ENCODE measurements at places on chromosomes 2 and 18.

- no peak for DNase-seq
These were observed 47.0 kb downstream of the RAB12 start for GRCh38 chr18:8656232-8656631.

DNA sequence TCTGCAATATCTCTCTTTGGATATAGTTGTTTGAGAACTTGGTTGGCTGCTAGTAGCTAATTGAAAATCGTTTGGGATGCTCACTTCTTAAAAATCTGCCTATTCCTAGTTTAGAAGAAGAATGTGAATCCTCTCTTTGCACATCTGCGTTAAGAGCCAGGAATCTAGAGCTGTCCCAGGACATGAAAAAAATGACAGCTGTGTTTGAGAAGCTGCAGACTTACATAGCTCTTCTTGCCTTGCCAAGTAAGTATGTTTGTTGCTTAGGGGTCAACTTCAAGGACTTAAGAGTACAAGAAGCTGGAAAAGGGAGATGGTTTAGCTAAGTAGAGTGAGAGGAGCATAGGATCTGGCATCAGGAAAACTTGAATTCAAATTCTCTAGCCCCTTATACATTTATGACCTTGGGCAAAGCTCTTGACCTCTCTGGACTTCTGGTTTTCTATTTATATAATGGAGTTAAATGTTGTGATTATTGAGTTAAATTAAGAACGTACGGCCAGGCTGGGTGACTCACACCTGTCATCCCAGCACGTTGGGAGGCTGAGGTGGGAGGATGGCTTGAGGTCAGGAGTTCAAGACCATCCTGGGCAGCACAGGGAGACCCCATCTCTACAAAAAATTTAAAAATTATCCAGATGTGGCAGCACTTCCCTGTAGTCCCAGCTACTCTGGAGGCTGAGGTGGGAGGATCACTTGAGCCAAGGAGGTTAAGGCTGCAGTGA is 55.2 kb upstream of the STON1 start:
- no peak for DNase-seq

DNA sequence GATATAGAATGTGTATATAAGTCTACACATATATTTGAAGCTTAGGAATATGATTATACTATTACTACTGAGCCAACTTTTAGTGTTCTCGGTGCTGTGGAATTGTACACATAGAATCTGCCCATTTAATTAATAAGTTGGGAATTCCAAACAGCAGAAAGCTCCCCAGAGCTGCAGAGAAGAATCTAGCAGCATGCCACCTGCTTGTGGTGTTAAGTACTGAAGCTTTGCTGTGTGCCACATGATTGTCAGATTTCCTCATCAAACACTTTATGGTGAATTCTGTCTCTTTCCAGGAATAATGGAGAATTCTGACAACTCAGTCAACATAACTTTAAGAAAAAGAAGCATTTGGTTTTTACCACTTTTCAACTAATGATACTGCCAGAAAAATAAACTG is 117.8 kb downstream of the WDSUB1 start:
- DNase-seq: no peak

DNA sequence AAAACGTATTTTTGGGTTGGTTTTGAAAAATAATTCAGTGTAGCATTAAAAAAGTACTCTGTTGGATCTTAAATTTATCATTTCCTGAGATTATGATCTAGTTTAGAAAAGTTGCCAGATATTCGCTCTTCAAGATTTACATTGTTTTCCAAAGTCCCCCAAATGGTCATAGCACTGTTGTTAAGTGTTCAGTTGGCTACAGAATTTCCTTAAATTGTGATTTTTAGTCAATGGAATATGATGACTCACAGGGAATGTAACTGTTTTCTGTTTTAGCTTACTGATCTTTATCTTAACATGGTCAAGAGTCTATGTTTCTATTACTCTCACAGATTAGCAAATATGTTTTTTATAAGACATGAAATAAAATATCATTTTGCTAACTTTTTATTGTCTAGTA is 23.2 kb downstream of the PLCL1 start:
- no peak for DNase-seq

GRCh38 chr18:35348001-35348400 is 3.8 kb upstream of the ZNF24 start:
- DNase-seq: no peak

GRCh38 chr18:76265497-76266235 is 229.4 kb downstream of the ZNF516 start:
- DNase-seq: no peak

- no peak for DNase-seq
These were observed at the start of gene UGT1A6 for GRCh38 chr2:233692648-233693047. TSS of gene UGT1A6 (plus strand) at chr2:233692890. CDS start at chr2:233693005, 115 bp downstream.

- DNase-seq: no peak
These were observed 103.3 kb downstream of the NBAS start for GRCh38 chr2:15457868-15458267.

- DNase-seq: no peak
These were observed 77.6 kb downstream of the AP1S3 start for GRCh38 chr2:223759569-223760430.

DNA sequence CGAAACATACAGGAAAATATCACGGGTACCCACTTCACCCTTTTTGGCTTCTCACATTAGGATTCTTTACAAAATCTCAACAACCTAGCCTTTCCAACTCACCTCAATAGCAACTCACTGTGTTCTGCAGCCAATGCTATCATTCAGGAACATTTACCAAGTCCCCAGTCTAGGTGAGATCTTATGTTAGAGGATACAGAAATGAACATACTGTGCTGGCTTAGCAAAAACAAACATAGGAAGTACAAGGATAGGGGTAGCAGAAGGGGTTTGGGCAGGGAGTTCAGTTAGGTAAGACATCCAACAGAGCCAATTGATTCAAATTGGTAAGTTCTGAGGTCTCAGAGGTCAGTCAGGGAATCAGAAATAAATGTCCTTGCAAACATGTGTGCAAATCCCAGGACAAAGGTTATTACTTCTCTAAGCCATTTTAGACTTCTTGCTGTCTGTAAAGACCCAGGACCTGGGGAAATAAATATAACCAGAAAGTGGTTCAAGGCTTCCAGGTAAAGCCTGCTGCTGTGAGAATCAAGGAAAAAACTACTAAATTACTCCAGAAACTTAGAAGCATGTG is 556.3 kb upstream of the CHAC2 start:
- DNase-seq: no peak

DNA sequence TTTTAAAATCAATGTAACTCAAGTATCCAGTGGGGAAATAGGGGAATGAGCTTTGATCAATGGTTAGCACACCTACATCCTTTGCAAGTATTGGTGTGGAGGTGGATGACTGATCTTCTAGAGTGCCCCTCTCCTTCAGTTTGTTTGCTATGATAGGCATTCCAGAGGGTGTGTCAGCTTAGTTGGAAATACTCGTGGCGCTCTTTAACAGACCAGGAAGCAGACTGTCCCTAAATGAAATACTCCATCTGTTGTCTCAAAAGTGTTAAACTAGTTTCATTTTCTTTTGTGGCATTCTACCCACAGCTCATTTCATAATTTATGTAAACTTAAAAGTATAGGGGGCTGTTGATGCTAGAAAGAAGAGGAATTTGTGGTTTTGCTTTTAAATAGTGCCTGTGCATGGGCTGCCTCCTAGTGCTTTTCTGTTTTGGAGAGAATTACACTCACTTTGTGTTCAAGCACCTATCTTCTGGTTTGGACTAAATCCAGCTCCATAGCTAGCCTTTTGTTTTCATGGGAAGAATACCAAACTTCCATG is 66.2 kb downstream of the STAT1 start:
- no peak for DNase-seq
